Dorsolateral prefrontal cortex (tissue), 122 donors: ENCODE measurements at places on chromosomes 11 and 22.

DNA sequence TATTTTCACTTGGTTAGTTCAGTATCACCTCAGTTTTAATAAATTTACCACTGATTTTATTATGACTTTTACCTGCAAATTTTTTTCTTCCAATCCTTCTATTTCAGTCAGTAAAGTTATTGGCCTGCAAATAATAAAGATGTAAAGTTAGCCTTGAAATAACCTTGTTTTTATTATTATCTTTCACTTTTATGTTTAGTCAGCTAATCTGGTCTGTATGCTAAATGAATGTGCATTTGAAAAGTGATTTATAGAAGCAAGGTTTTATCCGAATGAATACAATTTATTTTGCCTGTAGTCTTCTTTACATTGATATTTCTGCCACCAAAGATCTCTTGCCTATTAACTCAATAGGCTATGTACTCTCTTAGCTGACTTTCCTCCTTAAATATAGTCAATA lies 425.7 kb downstream of the CNTN5 start:
- no peak for DNase-seq

DNA sequence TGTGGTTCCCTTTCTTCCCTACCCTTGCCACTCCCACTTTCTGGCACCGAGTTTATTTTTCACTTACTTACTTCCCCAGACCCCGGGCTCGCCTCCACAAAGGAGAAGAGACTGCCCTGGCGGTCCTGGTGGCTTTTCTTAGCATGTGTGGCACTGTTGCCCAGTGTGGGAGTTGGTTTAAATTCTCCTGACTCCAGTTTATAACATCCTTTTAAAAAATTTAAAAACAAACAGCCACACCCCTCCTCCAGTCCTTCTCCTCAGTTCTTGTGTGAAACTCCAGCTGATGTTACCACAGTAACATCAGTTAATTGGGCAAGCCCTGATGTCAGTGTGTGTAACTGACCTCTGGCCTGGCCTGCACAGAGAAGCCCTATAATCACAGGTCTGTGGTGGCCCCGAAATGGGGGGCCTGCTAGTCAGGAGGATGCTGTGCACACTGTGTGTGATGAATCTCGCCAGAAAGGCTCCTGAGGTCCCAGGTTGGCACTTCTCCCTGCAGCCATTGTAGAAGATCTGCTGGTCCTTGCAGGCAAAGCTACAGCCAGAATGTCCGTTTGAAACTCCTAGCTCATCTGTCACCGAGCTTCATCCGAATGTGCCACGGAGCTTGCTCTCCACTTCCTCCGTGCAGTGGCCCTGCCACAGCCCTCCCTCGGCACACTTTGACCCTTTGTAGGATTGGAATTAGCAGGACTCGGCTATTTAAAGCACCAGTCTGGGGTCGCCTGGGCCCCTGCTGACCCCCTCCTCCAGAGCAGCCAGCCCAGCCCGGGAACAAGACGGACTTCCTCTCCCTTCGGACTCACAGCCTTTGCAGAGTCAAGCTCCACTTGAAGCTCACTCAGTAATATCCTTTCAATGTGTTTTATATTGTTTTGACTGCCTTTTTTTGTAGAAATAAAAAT lies 7.6 kb downstream of the YDJC start:
- DNase-seq: no peak

GRCh38 chr11:59216641-59217564 lies 4.2 kb upstream of the MPEG1 start:
- no peak for DNase-seq

DNA sequence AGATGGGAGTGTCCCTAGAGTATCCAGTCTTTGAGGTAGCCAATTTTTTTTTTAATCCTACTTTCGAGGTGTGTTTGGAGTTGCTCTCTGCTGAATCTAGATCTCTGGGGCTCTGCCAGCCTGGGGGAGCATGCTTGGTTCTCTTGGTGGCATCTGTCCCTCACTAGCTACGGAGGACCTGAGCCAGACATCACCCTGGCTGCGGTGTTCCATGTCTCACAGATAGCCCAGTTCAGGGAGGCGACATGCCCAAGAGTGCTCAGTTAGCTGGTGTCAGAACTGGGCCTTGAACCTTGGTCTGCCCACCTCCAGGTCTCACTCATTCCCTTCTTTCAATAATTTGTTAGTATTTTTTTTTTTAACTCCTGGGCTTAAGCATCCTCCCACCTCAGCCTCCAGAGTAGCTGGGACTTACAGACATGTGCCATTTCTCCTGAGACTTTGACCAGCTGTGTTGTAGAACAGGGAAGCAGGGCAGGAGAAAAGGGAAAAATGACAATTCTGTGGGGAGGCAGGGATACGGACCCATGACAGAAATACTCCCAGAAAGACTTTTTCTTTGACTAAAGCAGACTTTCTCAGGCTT lies 621 bp downstream of the HMOX1 start:
- no peak for DNase-seq
